GM04504 (cell line): ENCODE measurements at places on chromosomes 13 and 19.

DNA sequence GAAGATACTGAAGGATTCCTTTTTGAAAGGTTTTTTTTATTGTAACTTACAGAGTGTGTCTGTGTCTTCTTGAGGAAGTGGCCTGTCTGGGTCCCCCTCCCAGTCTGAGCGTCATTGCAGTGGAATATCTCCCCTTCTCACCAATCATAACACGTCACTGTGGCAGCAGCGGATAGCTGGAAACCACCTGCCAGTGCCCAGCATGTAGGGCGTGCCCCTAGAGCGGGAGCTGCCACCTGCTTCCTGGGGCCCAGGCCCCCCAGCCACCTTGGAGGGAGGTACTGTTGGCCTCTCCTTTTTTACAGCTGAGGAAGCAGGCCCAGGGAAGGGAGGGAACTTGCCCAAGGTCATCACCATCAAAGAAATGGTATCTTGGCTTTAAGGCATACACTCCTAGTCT is 4.6 kb upstream of the DNM2 start:
- no peak for DNase-seq

DNA sequence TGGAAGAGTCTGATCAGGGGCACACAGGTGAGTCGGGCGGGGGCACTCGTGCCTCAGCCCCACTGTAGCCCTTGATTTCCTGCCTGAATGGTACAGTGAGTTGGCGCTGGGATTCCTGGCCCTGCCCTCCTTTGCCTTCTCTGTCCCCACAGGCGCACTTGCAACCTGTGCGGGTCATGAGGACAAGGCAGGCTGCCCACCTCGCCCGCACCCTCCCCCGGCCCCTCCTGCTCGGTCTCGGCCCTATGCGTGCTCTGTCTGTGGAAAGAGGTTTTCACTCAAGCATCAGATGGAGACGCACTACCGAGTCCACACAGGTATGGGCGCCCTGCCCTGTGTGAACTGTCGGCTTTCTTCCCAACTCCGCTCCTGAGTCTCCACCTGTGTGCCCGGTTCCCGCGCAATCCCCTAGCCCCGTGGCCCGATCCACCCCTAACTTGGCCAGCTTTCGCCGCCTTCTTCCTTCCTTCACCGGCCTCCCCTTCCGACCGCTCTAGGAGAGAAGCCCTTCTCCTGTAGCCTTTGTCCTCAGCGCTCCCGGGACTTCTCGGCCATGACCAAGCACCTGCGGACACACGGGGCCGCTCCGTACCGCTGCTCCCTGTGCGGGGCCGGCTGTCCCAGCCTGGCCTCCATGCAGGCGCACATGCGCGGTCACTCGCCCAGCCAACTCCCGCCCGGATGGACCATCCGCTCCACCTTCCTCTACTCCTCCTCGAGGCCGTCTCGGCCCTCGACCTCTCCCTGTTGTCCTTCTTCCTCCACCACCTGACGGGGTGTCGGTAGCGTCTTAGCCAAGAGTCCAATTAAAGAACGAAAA is 1.6 kb upstream of the KMT2B start:
- DNase-seq = no peak

- DNase-seq = no peak
These were observed 125.7 kb downstream of the MYO16 start for GRCh38 chr13:108755083-108755482.

DNA sequence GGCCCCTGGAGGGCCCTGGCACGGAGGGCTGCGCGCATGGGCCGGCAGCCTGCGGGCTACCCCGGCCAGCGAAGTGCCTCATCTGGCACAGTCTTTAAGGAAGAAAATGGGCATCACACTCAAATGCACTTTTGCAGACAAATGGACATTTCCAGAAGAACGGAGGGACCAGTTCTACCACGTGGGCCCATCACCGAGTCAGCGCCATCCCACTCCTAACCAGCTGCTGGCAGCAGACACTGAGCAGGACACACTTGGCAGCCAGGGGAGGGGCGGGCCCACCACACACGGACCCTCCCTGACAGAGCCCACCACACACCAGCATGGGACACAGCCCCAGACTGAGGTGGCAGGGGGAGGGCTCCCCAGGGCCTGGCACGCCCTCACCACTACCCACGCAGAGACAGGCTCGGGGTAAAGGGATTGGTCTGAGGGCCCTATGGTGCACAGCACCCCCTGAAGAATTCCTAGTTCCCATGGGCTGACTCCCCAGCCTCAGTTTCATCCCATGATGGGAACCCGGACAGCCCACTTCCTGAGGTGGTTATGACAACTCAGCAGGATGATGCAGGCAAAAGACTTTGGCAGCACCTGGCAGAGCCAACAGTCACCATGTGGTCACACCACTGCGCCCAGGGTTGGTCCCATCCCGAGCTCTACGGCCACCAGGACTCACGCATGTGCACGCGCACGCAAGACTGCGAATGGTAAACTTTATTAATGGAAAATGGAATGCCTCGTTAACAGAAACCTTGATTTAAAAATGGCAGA is 18.7 kb upstream of the TINCR start:
- DNase-seq = no peak

GRCh38 chr19:5615756-5616327 is 6.7 kb downstream of the SAFB2 start:
- no peak for DNase-seq

DNA sequence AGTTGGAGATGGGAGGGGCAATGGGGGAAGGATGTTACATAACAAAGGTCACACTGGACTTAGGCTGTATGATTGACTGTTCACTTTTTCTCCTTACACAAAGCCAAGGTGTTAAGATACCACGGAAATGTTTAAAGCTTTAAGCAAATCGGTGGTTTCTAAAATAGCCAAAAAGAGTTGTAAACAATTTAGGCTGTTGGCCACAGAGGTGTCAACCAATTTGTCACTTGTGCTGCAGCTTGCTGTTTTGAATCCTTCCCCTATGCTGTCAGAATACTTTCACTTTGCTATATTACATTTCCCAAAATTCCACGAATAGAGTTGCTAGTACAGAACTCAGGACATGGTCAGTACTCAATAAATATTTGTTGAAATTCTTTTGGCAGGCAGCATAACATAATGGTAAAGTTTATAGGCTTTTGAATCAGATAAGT is 149.3 kb downstream of the VWA8 start:
- no peak for DNase-seq

DNA sequence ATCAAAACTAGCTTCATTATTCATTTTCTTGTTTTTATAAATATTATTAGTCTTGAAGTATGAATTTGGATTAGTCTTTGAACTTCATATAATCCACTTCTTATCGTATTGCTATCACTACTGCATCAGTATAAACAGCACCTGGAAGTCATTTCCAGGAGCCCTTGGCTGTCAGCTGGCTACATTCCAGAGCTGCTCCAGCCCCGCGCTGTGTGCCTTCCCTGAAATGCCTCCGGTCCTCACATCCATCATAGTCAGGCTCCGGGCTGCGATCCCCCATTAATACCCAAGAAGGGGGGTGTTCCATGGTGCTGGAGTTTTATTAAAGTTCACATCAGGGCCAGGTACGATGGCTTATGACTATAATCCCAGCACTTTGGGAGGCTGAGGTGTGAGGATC is 124.3 kb upstream of the GJB6 start:
- DNase-seq = peak; percentile 15

DNA sequence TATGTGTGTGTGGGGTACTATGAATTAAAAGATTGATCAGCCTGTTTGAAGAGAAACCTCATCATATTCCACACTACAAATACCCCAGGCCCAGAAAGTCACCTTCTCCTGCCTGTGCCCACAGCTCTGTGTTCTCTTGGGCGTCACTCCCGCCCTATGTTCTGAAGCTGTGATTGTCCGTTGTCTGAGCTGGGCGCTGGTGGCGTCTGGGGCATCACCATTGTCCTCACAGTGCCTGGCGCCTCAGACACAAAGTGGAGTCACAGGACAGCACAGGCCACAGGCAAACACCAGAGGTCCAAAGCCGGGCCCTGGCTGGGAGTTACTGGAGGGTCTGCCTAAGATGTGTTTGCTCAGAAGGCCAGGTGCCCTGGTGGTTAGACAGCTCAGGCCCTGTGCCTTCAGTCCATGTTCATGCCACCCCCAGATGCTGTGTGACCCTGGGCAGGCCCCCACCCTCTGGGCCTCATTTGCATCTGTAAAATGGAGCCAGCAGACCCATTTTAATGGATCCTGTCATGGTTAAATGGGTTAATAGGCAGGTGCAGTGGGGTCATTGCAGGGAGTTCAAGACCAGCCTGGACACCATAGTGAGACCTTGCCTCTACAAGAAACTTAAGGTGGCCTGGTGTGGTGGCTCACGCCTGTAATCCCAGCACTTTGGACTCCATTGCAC is 34.5 kb downstream of the DNM2 start:
- DNase-seq = no peak
